ENCODE measurements at places on chromosomes 4 and X. TPM values are rescaled to one million over a fixed set of nuclear protein-coding genes. Genes with fewer than 3 reads are reported as not detected.

GRCh38 chr4:17068392-17068791, 169.9 kb upstream of the LDB2 start:
- no peak overlapping the region for H3K27ac ChIP-seq
- H3K27me3 ChIP-seq: no peaks in the 10 kb centered on the region
- no peak overlapping the region for H3K4me3 ChIP-seq
- no peaks in the 10 kb centered on the region for H3K36me3 ChIP-seq
- DNase-seq: no peak
- no peaks in the 10 kb centered on the region for H3K4me1 ChIP-seq

DNA sequence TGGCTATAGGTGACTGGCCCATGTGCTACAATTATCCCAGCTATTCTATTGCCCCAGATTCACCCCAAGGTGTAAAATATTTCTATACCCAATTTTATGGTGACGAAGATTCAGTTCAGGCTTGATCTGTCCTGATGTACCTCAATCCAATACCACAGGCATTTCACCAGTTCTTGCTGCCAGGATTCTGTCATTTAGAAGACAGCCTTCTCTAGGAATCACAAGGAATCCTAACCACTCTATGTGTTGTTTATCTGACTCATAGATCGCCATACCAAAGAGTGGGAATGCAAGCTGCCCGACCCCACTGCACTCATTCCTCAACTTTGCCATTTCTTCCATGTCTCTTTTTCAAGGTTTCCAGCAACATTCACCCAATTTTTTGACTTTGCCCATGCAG, 355.0 kb upstream of the EMCN start:
- no peaks in the 10 kb centered on the region for H3K4me1 ChIP-seq
- no peak for DNase-seq
- H3K36me3 ChIP-seq: no peaks in the 10 kb centered on the region
- no peak overlapping the region for H3K27ac ChIP-seq
- no peak overlapping the region for H3K4me3 ChIP-seq
- H3K27me3 ChIP-seq: no peaks in the 10 kb centered on the region

DNA sequence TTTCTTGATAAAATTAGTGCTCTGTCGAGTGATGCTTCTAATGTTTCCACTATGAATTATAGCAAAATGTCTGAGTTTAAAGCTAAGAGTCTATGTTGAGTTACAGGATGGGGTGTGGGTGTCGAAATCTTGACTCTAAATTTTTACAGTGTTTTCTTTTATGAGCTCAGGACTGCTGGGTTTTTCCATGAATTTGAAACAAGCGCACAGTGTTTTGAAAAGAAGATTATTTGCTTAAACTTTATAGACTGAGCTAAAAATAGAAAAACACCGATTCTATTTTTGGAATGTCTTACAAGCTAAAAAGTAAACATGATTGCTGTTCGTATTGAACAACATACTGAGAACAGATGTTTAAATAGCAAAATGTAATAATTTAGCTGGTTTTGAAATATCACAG, 7.5 kb downstream of the PTTG2 start:
- no peaks in the 10 kb centered on the region for H3K27me3 ChIP-seq
- DNase-seq: no peak
- no peaks in the 10 kb centered on the region for H3K36me3 ChIP-seq
- peaks cover 8% of the 10 kb centered on the region for H3K4me1 ChIP-seq
- peak overlapping the region; percentile 29 for H3K27ac ChIP-seq

DNA sequence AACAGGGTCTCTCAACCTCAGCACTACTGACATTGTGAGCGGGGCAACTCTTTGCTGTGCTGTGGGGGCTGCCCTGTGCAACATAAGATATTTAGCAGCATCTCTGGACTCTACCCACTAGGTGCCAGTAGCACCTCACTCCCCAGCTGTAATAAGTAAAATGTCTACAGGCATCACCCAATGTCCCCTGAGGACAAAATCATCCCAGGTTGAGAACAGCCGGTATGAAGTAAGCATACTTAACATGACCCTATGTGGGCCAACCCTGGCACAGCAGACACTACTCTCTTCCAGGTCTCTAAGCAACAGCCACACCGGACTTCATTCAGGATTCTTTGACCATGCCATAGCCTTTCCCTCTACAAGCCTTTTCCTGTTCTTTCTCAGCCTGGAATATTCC, 10.5 kb upstream of the MGST2 start:
- H3K4me1 ChIP-seq: peaks cover 15% of the 10 kb centered on the region
- no peak overlapping the region for H3K27ac ChIP-seq
- no peak for DNase-seq
- no peak overlapping the region for H3K4me3 ChIP-seq
- H3K27me3 ChIP-seq: no peaks in the 10 kb centered on the region
- H3K36me3 ChIP-seq: no peaks in the 10 kb centered on the region

The VCX3A gene
- not detected for total RNA-seq

GRCh38 chrX:7542587-7543380, 300.2 kb upstream of the VCX start:
- H3K36me3 ChIP-seq: no peaks in the 10 kb centered on the region
- H3K4me3 ChIP-seq: no peak overlapping the region
- no peak overlapping the region for H3K27ac ChIP-seq
- H3K27me3 ChIP-seq: no peaks in the 10 kb centered on the region

DNA sequence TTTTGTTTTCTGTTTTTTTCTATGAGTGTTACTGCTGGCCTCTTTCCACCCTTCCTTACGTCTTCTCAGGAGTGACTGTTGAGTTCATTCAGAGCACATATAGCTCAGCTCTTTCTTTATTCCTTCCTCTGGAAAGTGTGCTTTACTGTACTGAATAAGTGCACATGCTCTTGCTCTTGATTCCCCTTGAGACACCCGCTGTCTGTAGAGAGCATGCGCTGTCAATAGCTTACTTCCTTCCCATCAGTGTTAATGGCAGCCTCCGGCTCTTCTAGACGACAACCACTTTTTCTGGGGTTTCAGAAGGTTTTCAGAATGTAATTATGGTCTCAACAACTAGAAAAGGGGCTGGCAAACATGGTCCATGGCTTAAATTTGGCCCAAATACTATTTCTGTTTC, 504.9 kb downstream of the C4orf33 start:
- H3K27ac ChIP-seq: no peak overlapping the region
- DNase-seq: no peak
- H3K4me3 ChIP-seq: no peak overlapping the region
- H3K27me3 ChIP-seq: no peaks in the 10 kb centered on the region

The ZAR1 gene
- total RNA-seq: not detected

- H3K4me1 ChIP-seq: no peaks in the 10 kb centered on the region
- H3K4me3 ChIP-seq: no peak overlapping the region
- no peak overlapping the region for H3K27ac ChIP-seq
- H3K36me3 ChIP-seq: no peaks in the 10 kb centered on the region
These were observed 291.2 kb upstream of the PPARGC1A start for GRCh38 chr4:24181005-24181404.

- H3K36me3 ChIP-seq: no peaks in the 10 kb centered on the region
- no peak for DNase-seq
- H3K27ac ChIP-seq: no peak overlapping the region
These were observed 45.1 kb downstream of the ARHGEF6 start for GRCh38 chrX:136735601-136736000.

GRCh38 chr4:38682336-38682735, 18.3 kb downstream of the KLF3 start:
- peaks cover 23% of the 10 kb centered on the region for H3K36me3 ChIP-seq
- peak overlapping the region; percentile 20 for H3K27ac ChIP-seq
- no peak for DNase-seq
- no peaks in the 10 kb centered on the region for H3K27me3 ChIP-seq

DNA sequence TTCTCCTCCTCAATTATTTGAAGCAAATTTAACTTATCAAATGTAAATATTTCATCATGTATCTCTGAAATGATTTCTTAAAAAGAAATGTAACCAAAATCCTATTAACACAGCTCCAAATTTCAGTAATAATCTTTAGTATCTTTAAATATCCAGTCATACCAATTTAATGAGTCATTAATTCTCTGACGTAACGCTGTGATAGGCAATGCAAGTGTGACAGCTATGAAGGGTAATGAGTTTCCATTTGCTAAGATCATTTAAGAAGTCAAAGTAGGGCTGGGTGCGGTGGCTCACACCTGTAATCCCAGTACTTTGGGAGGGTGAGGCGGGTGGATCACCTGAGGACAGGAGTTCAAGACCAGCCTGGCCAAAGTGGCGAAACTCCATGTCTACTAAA, 15.6 kb downstream of the RPS3A start:
- DNase-seq: no peak
- H3K27me3 ChIP-seq: no peaks in the 10 kb centered on the region
- no peak overlapping the region for H3K4me3 ChIP-seq
- H3K4me1 ChIP-seq: no peaks in the 10 kb centered on the region
- H3K36me3 ChIP-seq: no peaks in the 10 kb centered on the region

The RHOXF2B gene
- not detected for total RNA-seq

DNA sequence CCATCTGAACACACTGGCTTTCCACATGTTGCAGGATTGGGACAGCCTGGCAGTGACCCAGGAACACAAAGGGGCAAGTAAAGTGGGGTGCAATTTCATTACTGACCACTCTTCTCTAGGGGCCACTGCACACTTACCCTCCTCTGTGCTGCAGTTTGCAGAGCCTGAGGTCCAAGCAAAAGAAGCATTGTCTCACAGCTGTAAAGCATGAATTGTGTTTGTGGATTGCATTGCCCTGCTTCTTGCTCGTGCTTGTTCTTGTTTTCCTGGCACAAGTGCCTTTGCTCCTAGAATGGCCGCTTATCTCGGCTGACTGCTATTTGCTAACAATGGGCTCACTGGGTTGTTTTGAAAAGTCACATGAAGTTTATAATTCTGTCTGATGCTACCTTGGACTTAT, 209.1 kb upstream of the JADE1 start:
- H3K27ac ChIP-seq: no peak overlapping the region
- H3K4me1 ChIP-seq: peaks cover 18% of the 10 kb centered on the region
- H3K4me3 ChIP-seq: no peak overlapping the region
- no peak for DNase-seq
- H3K36me3 ChIP-seq: no peaks in the 10 kb centered on the region

The XG gene
- 0.41 TPM for total RNA-seq

The ERAS gene
- total RNA-seq: not detected

The CCDC149 gene
- 3.4 TPM for total RNA-seq
